ENCODE measurements at places on chromosomes 5 and 9.

DNA sequence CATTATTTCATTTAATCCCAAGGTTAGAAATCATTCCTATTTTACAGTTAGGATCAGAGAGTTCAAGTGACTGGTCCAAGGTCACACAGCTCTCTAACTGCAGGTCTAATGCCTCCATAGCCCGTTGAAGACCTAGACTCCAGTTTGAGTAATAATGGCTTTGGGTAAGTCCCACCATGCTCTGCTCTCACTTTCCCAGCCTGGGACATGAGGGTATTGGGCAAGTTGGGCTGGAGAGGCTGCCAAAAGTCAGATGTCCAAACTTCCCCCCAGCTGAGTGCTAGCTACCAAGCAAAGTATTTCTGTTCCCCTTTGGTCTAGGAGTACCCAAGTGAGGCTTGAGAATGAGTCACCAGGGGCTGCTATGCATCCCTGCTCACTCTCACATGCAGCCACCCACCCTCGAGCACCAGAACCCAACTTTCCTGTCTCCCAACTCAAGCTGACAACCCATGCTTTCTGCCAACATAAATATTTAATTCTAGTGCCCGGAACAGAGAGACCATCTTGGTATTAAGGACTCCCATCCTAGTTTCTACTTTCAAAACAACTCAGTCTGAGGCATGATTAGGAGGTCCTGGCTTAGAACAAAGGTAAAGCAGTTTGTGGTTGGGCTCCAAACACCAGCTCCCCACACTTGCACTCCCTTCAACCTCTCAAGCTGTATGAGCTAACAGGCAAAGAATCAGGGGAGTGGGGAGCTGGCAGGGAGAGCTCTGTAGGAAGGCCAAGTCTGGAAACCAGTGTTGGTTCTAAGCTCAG, 236.5 kb upstream of the TRIM32 start:
- no peak for DNase-seq

DNA sequence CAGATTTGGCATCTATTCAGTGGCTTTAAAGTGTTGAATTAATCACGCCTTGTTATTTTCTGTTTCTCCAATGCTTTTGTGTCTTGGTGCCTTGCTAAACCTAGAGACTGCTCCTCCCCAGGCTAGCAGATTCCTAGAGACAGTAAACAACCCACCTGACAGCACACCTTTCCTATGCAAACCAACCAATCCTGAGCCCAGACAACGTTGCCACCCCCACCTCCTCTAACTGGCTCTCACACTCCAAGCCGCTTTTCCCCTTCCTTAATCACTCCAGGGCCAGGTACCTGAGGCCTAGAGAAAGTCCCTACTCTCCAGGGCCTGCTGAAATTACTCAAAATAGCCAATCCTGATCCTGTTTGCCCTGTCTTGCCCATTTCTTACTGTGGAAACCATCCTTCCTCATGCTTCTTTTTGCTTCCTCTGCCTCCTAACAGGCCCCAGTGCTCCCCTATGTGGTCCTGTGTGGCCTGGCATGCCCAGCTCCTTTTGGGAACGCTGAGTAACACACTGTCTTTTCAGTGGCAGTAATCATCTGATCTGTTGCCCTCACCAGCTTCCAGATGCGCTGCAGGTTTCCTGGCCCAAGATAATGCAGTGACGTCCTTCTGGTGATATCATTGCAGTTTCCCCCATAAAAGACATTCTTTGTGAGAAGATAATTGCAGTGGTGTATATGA, 53.4 kb downstream of the GAS1 start:
- no peak for DNase-seq

- DNase-seq = no peak
Measured at GRCh38 chr5:72408603-72409002, 88.4 kb downstream of the PTCD2 start.

- no peak for DNase-seq
Measured at GRCh38 chr9:34206561-34206960, 27.7 kb downstream of the UBAP1 start.

DNA sequence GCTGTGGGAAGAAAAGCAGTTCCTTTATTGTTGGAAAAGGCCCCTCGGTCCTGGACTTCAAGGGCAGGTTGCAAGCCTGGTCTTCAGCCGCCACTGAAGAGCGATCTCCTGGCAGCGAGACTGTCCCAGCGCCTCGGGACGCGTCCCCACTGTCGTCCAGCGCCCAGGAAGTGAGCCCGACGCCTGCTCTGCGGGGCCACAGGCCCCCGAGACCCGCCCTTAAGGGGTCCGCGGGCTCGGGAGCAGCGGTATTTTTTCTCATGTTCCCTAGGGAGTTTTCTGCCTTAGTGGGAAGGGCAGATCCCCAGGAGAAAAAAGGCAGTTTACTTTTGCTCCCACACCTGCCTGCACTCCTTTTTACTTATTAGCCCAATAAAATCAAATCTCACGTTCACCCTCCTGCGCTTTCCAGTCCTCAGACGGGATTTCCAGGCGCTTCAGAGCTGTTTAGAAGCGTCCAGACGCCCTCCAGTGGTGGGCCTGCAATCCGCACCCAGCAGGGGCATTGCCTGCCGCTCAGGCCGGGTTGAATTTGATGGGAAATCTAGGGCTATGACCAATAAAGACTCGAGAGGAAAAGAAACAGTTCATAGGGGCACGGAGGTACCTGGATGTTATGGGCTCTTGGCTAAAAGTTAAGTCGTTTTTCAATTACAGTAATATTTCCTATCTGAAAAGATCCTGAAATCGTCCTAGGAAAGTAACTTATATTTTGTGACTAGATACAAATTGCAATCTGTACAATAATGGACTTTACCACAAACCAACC, 2.8 kb upstream of the EFNA5 start:
- DNase-seq = no peak

GRCh38 chr9:18437315-18438201, 36.4 kb upstream of the ADAMTSL1 start:
- no peak for DNase-seq

- no peak for DNase-seq
Measured at GRCh38 chr5:68265822-68266395, 50.4 kb downstream of the PIK3R1 start.

- DNase-seq = no peak
Measured at GRCh38 chr5:154166901-154167791, 23.4 kb upstream of the GALNT10 start.

- no peak for DNase-seq
Measured at GRCh38 chr9:5518171-5518936, 8.0 kb downstream of the PDCD1LG2 start.

GRCh38 chr5:148469501-148469935, 85.8 kb downstream of the FBXO38 start:
- no peak for DNase-seq

DNA sequence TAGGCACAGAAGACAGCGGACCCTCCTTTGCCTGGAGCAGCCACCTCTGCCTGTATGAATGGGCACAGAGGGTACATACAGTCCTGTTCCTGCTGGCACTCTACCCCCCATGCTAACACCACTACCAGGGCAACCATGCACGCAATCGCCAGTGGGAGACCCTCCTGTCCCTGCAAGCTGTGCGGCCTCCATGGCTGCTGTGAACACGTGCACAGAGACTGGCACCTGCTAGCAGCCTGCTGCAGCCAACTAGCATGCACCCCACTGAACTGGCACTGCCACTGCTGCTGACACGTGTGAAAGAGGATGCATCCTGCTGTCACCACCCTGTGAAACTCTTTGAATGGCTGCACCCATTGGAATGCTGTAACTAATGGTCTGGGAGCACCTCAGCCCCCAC, 885.2 kb upstream of the ARRDC3 start:
- no peak for DNase-seq

- DNase-seq = no peak
Measured at GRCh38 chr5:159409801-159410200, 79.5 kb upstream of the IL12B start.

DNA sequence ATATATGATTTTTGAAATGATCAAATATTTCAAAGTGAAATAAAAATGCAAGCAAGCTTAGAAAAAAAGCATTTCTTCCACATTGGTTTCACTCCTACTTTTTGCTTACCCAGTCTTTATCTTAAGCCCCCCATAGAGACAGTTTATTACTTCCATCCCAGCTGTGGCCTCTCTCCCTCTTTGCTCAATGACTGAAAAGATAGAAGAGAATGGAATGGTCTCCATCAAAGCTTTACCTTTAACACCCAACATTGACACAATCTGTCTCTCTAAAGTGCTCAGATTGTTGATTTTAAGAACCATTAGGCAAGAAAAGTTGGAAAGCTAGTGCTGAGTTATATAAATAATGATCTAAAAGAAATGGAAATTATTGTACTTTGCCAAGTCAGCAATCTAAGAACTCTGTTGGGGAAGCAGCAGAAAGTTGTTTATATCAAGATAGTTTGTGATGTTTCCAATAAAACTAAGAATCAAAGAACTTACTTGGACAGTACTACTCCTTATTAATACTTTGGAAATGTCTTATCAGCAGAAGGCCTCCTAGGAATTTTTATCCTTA, 277.5 kb upstream of the NREP start:
- DNase-seq = no peak

GRCh38 chr5:91025956-91026355, 357.2 kb downstream of the ARRDC3 start:
- DNase-seq = no peak

DNA sequence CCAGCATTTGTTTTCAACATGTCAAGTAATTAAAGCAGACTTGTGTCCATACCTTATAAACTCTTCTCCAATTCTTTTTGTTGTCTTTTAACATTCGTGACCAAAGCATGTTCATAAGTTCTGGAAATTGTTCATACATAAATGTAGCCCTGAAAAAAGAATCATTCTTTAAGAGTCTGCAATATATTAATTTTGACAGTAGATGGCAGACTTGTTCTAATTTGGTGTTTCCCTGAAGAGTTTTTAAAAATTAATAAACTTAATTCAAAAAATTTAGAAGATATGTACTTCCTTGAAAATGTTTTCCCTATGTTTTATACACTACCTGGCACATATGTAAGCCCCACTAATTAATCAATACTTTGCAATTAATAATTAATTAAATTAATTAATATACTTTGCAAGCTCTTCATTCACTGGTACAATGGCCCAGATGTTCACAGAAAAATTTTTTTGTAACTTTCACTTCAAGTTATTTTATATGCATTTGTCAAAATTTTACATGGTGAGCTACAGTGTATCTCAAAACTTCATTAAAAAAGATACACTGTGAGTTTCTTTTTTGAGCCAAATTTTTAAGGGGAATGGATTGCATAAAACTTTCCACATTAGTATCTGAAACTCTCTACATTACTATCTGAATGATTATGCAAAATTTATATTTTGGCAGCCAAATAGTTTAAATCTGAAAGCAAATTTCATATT, 42.1 kb downstream of the CLINT1 start:
- no peak for DNase-seq

- DNase-seq = no peak
Measured at GRCh38 chr5:74054641-74055421, 428.8 kb downstream of the ARHGEF28 start.

DNA sequence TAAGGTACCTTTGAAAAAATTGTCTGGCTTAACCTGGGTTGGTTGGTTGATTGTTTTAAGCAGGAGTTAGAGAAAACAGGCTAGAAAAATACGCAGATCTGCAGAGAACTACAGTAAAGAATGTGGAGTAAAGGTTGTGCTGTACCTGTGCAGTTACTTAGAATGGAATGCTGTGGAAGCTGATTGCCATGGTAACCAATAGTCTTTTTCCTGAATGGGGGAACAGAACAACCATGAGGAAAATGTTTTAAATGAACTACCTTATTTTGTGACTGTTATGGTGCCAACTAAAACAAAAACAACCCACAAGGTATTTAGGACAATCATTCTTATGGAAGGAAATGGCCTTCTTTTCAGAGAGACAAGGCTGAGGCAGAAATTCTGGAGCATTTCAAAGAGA, 4.8 kb upstream of the HOMER1 start:
- no peak for DNase-seq

- DNase-seq = no peak
Measured at GRCh38 chr9:88747768-88748167, 212.8 kb downstream of the NXNL2 start.

DNA sequence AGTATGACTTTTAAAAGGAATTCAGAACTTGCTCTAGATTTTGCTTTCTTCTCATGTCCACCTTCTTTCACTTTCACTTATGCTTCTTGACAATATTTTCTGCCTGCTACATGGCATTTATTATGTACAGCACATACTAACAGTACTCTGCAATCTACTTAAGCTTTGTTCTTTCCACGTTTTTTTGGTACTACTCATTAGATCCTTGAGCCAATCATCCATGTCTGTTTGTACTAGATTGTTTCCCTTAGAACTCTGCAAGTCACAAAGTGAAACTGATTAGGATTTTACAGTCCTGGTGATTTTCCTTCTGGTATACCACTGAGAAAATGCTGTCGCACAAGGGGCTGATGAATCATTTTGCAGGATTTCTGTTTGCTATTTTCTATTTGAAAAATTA, 78.3 kb downstream of the PARP8 start:
- no peak for DNase-seq

Measured in esophagus squamous epithelium (tissue), 5 donors.